ENCODE measurements at places on chromosomes 1 and 21.

DNA sequence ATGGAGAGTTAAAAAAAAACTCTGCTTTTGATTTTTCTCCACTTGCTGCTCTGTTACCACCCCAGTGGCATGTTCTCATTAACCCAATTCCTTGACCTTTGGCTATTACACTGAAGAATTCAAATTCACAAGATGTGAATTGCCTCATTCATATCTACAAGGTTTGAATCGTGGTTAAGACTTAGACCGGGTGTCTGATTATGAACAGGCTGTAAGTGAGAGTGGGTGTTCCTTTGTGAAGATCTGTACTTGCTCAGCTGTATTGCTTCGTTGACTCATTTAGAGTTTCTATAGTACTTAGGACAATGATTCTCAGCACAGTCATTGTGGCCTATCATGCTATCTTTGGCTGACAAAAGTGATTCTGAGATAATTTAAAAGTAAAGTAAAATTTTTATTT, 36.4 kb downstream of the DNM3 start:
- peaks cover 20% of the 10 kb centered on the region for H3K27me3 ChIP-seq
- no peak for DNase-seq
- H3K4me3 ChIP-seq: no peak overlapping the region
- H3K4me1 ChIP-seq: no peaks in the 10 kb centered on the region

DNA sequence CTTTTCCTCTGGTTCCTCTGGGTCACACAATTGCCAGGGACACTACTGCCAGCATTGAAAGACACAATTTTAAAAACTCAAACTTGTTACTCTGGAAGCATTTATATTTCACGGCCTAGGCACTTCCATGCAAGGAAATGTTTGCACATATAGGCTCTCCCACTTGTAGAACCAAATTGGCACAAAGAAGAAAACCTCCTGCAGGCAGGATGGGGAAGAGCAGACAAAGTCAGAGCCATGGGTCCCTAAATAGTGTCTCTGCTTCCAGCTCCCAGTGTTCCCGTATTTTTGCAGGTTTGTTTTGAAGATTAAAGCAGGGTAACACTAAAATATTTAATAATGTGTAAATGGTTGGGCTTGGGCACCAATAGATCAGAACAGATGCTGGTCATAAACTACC, 19.0 kb upstream of the ADGRL2 start:
- H3K27ac ChIP-seq: no peak overlapping the region
- no peak for DNase-seq
- H3K36me3 ChIP-seq: no peaks in the 10 kb centered on the region
- no peak overlapping the region for H3K4me3 ChIP-seq

- H3K4me3 ChIP-seq: peak overlapping the region; percentile 73
- H3K27ac ChIP-seq: peak overlapping the region; percentile 93
- H3K36me3 ChIP-seq: no peaks in the 10 kb centered on the region
- peaks cover 29% of the 10 kb centered on the region for H3K4me1 ChIP-seq
- DNase-seq: no peak
- no peaks in the 10 kb centered on the region for H3K27me3 ChIP-seq
These were observed 62.8 kb upstream of the NEK2 start for GRCh38 chr1:211738096-211738690.

- H3K4me3 ChIP-seq: no peak overlapping the region
- H3K4me1 ChIP-seq: no peaks in the 10 kb centered on the region
- no peak for DNase-seq
- H3K36me3 ChIP-seq: peaks cover 2% of the 10 kb centered on the region
- H3K27me3 ChIP-seq: peaks cover 13% of the 10 kb centered on the region
These were observed 203.7 kb downstream of the S1PR1 start for GRCh38 chr1:101440485-101440884.

GRCh38 chr1:35881850-35882273, 1.1 kb upstream of the AGO1 start:
- H3K4me1 ChIP-seq: peaks cover 42% of the 10 kb centered on the region
- no peak for DNase-seq
- peaks cover 3% of the 10 kb centered on the region for H3K36me3 ChIP-seq

DNA sequence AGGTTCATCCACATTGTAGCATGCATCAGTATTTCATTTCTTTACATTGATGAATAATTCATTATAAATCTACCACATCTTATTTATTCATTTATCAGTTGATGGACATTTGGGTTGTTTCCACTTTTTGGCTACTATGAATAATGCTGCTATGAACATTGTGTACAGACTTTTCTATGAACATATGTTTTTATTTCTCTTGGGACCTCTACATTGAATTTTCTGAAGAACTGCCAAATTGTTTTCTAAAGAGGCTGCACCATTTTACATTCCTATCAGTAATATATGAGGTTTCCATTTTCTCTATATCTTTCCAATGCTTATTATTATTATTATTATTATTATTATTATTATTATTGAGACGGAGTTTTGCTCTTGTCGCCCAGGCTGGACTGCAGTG, 81.3 kb upstream of the SELENON start:
- no peaks in the 10 kb centered on the region for H3K36me3 ChIP-seq
- no peak for DNase-seq
- no peak overlapping the region for H3K27ac ChIP-seq
- no peak overlapping the region for H3K4me3 ChIP-seq
- no peaks in the 10 kb centered on the region for H3K27me3 ChIP-seq

DNA sequence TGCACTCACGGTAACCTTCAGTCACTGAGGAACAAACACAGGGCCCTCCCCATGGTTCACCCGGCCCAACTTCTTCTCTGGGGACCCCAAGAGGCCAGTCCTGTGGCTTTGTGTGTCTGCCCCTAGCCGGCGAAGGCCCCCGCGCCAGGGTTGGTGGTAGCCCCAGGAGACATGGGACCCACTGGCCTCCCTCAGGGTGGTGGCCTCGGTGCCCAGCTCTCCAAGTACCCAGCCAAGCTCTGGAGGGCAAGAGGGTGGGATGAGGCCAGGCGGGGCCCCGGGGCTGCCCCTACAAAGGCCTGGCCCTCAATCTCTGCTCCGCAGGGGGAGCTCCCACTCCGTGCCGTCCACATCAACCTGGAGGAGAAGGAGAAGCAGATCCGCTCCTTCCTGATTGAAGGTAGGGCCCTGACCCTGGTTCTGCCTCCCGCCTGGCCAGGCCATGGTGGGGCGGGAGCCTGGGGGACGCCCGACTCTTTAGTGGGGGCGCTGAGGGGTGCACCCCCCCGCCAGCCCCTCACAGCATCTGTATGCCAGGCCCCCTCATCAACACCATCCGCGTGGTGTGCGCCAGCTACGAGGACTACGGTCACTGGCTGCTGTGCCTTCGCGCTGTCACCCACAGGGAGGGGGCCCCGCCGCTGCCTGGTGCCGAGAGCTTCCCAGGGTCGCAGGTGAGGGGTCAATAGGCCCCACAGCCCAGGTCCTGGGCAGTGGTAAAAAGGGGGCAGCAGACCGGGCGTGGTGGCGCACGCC, 5.6 kb downstream of the PLEKHN1 start:
- no peak for DNase-seq
- H3K4me1 ChIP-seq: peaks cover 5% of the 10 kb centered on the region
- no peak overlapping the region for H3K4me3 ChIP-seq
- peaks cover 2% of the 10 kb centered on the region for H3K36me3 ChIP-seq
- H3K27me3 ChIP-seq: peaks cover 17% of the 10 kb centered on the region

- DNase-seq: peak; percentile 70
- peak overlapping the region; percentile 83 for H3K4me3 ChIP-seq
- peak overlapping the region; percentile 96 for H3K27ac ChIP-seq
These were observed 1.2 kb upstream of the HIVEP3 start for GRCh38 chr1:41919764-41920397.

DNA sequence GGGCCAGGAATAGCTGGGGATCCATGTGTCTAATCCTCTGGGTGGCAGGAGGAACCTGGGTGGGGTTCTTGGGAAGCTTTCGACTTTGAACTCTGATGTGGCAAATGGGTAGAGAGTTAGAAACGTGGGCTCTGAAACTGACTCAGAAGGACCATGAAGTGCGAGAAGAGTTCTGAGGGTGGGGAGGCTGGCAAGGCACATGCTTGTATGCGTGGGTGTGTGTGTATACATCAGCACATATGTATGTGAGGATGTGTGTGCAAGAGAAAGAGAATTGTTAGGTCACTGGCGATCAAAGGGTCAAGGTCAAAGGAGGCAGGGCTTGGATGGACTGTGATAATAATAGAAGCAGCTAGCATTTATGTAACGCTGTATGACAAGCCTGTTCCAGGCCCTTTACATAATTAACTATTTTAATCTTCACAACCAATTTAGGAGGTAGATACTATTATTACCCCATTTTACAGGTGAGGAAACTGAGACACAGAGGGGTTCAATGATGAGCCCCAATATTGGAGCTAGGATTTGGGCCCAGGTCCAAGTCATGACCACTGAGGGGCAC, 84.5 kb upstream of the POU3F1 start:
- H3K4me1 ChIP-seq: no peaks in the 10 kb centered on the region
- no peak overlapping the region for H3K4me3 ChIP-seq
- DNase-seq: no peak
- peaks cover 64% of the 10 kb centered on the region for H3K27me3 ChIP-seq

GRCh38 chr1:66532798-66533783, 862 bp upstream of the SGIP1 start:
- peak overlapping the region; percentile 17 for H3K4me3 ChIP-seq
- H3K4me1 ChIP-seq: peaks cover 16% of the 10 kb centered on the region
- H3K27me3 ChIP-seq: peaks cover 76% of the 10 kb centered on the region
- DNase-seq: no peak
- H3K27ac ChIP-seq: no peak overlapping the region

- H3K4me3 ChIP-seq: no peak overlapping the region
- no peaks in the 10 kb centered on the region for H3K4me1 ChIP-seq
- DNase-seq: no peak
- H3K36me3 ChIP-seq: peaks cover 14% of the 10 kb centered on the region
- H3K27me3 ChIP-seq: no peaks in the 10 kb centered on the region
These were observed 107.4 kb upstream of the KIAA1614 start for GRCh38 chr1:180805316-180805715.

DNA sequence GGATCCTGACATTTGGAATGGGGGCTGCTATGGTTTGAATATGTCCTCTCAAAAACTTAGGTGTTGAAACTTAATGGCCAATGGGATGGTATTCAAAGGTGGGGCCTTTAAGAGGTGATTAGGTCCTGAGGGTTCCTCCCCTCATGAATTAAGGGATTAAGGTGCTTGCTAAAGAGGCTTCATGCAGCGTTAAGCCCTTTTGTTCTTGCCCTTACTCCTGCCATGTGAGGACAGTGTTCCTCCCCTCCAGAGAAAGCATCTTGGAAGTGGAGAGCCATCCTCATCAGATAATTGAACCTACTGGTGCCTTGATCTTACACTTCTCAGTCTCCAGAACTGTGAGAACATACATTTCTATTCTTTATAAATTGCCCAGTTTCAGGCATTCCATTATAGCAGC, 146.6 kb downstream of the KCNJ6 start:
- H3K27me3 ChIP-seq: peaks cover 32% of the 10 kb centered on the region
- H3K36me3 ChIP-seq: no peaks in the 10 kb centered on the region
- H3K4me1 ChIP-seq: no peaks in the 10 kb centered on the region
- no peak overlapping the region for H3K27ac ChIP-seq

- DNase-seq: no peak
- H3K27me3 ChIP-seq: no peaks in the 10 kb centered on the region
- no peak overlapping the region for H3K4me3 ChIP-seq
- H3K4me1 ChIP-seq: no peaks in the 10 kb centered on the region
- H3K36me3 ChIP-seq: no peaks in the 10 kb centered on the region
These were observed 1866.8 kb downstream of the MRPL39 start for GRCh38 chr21:23740463-23740862.

DNA sequence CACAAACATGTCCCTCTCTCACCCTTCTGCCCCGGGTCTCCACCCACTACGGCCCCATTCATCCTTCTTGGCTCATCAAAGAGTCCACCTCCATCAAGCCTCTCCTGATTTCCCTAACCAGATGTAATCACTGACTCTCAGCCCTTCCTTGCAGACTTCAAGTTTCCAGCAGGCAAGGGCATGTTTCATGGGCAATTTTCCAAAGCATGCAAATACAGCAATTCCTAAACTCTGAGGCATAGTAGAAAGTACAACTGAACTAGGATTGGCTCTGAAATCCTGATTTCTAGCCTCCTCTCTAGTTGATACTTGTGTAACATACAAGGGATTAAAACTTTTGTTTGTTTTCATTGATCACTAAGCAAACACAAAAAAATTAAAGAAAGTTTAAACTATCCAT, 109.1 kb upstream of the GADD45A start:
- H3K36me3 ChIP-seq: no peaks in the 10 kb centered on the region
- DNase-seq: no peak
- peaks cover 3% of the 10 kb centered on the region for H3K27me3 ChIP-seq
- no peak overlapping the region for H3K4me3 ChIP-seq
- H3K4me1 ChIP-seq: no peaks in the 10 kb centered on the region

GRCh38 chr1:41902159-41902577, 16.6 kb downstream of the HIVEP3 start:
- peaks cover 72% of the 10 kb centered on the region for H3K4me1 ChIP-seq
- peak overlapping the region; percentile 12 for H3K4me3 ChIP-seq
- H3K27ac ChIP-seq: peak overlapping the region; percentile 67
- H3K27me3 ChIP-seq: no peaks in the 10 kb centered on the region
- no peak for DNase-seq

DNA sequence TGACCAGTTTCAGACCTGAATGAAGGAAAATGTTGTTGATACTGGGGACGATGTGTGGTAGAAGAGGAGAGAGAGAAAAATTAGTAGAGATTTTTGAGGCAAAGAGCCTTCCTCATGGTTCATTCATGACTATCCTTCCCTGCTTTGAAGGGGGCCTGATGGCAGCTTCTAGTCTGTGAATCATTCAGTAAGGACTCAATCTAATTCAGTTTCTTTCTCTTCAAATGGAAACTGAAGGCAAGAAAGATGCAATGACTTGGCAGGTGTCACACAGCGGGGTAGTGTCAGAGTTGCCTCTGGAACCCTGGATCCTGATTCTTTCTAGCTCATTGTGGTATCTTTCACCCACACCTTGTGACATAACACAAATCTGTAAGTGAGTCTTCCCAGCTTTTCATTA, 14.9 kb upstream of the CD5L start:
- H3K27ac ChIP-seq: no peak overlapping the region
- H3K27me3 ChIP-seq: no peaks in the 10 kb centered on the region
- no peak for DNase-seq
- H3K4me3 ChIP-seq: no peak overlapping the region
- no peaks in the 10 kb centered on the region for H3K4me1 ChIP-seq
- no peaks in the 10 kb centered on the region for H3K36me3 ChIP-seq

DNA sequence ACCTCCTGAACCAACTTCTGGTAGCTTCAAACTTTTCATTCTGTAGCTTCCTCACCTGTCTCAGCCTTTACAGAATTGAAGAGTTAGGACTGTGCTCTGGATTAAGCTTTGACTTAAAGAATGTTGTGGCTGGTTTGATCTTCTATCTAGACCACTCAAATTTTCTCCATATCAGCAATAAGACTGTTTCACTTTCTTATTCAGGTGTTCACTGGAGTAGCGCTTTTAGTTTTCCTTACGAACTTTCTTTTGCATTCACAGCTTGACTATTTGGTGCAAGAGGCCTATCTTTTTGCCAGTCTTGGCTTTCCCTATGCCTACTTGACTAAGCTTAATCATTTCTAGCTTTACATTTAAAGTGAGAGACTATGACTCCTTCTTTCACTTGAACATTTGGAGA, 31.5 kb downstream of the FGGY start:
- H3K27ac ChIP-seq: no peak overlapping the region
- H3K4me1 ChIP-seq: peaks cover 18% of the 10 kb centered on the region
- no peak for DNase-seq
- H3K4me3 ChIP-seq: peak overlapping the region; percentile 40

- H3K27me3 ChIP-seq: no peaks in the 10 kb centered on the region
- no peak for DNase-seq
- H3K27ac ChIP-seq: no peak overlapping the region
- peaks cover 15% of the 10 kb centered on the region for H3K36me3 ChIP-seq
These were observed 8.0 kb downstream of the PIGP start for GRCh38 chr21:37064841-37065240.

- peaks cover 50% of the 10 kb centered on the region for H3K36me3 ChIP-seq
- H3K27me3 ChIP-seq: no peaks in the 10 kb centered on the region
- H3K4me1 ChIP-seq: peaks cover 7% of the 10 kb centered on the region
- no peak overlapping the region for H3K4me3 ChIP-seq
- H3K27ac ChIP-seq: no peak overlapping the region
These were observed 16.1 kb downstream of the FH start for GRCh38 chr1:241503444-241503843.
